ENCODE measurements at places on chromosomes 7 and 10. TPM values are rescaled to one million over a fixed set of nuclear protein-coding genes. Genes with fewer than 3 reads are reported as not detected.

Gene KIF20B
- 0.99 TPM for polyA plus RNA-seq

Gene KLF14
- polyA plus RNA-seq: 0.09 TPM

Gene SRRM3
- 10.4 TPM for polyA plus RNA-seq

Gene GDF2
- polyA plus RNA-seq: not detected
